Endothelial cell (in vitro differentiated cells): ENCODE measurements at places on chromosomes 6 and 20. TPM values are rescaled to one million over a fixed set of nuclear protein-coding genes. Genes with fewer than 3 reads are reported as not detected.

DNA sequence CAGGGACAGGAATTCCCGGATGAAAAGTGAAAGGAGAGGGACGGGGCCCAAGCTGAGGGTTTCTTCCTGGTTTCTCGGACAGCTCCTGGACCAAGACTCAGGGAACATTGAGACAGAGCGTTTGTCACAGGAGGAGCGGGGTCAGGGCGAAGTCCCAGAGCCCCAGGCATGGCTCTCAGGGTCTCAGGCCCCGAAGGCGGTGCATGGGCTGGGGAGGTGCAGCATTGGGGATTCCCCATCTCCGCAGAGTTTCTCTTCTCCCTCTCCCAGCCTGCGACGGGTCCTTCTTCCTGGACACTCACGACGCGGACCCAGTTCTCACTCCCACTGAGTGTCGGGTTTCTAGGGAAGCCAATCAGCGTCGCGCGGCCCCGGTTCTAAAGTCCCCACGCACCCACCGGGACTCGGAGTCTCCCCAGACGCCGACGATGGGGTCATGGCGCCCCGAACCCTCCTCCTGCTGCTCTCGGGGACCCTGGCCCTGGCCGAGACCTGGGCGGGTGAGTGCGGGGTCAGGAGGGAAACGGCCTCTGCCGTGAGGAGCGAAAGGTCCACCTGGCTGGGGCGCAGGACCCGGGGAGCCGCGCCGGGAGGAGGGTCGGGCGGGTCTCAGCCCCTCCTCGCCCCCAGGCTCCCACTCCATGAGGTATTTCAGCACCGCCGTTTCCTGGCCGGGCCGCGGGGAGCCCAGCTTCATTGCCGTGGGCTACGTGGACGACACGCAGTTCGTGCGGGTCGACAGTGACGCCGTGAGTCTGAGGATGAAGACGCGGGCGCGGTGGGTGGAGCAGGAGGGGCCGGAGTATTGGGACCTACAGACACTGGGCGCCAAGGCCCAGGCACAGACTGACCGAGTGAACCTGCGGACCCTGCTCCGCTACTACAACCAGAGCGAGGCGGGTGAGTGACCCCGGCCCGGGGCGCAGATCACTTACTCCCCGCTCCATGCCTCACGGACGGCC, 54.6 kb upstream of the POLR1H start:
- peaks cover 9% of the 10 kb centered on the region for H3K27me3 ChIP-seq
- peak; percentile 9 for DNase-seq
- peaks cover 4% of the 10 kb centered on the region for H3K36me3 ChIP-seq

GRCh38 chr20:9051508-9051907, 17.4 kb upstream of the PLCB4 start:
- no peaks in the 10 kb centered on the region for H3K27me3 ChIP-seq
- no peaks in the 10 kb centered on the region for H3K36me3 ChIP-seq
- no peak overlapping the region for H3K27ac ChIP-seq
- DNase-seq, result no peak
- peaks cover 12% of the 10 kb centered on the region for H3K4me1 ChIP-seq
- H3K4me3 ChIP-seq, result no peak overlapping the region

GRCh38 chr6:13859871-13860555, 45.7 kb upstream of the MCUR1 start:
- peaks cover 2% of the 10 kb centered on the region for H3K27me3 ChIP-seq
- H3K4me1 ChIP-seq, result peaks cover 9% of the 10 kb centered on the region
- peak; percentile 11 for DNase-seq
- no peaks in the 10 kb centered on the region for H3K36me3 ChIP-seq

Gene KIF25
- not detected for total RNA-seq

GRCh38 chr20:51345601-51346101, 196.9 kb downstream of the NFATC2 start:
- no peaks in the 10 kb centered on the region for H3K36me3 ChIP-seq
- H3K4me3 ChIP-seq, result no peak overlapping the region
- no peak for DNase-seq
- peaks cover 6% of the 10 kb centered on the region for H3K27me3 ChIP-seq
- no peak overlapping the region for H3K27ac ChIP-seq

GRCh38 chr6:48087448-48087847, 23.5 kb downstream of the PTCHD4 start:
- H3K36me3 ChIP-seq, result peaks cover 29% of the 10 kb centered on the region
- no peak overlapping the region for H3K4me3 ChIP-seq
- peaks cover 5% of the 10 kb centered on the region for H3K27me3 ChIP-seq
- no peak overlapping the region for H3K27ac ChIP-seq
- H3K4me1 ChIP-seq, result peaks cover 10% of the 10 kb centered on the region

DNA sequence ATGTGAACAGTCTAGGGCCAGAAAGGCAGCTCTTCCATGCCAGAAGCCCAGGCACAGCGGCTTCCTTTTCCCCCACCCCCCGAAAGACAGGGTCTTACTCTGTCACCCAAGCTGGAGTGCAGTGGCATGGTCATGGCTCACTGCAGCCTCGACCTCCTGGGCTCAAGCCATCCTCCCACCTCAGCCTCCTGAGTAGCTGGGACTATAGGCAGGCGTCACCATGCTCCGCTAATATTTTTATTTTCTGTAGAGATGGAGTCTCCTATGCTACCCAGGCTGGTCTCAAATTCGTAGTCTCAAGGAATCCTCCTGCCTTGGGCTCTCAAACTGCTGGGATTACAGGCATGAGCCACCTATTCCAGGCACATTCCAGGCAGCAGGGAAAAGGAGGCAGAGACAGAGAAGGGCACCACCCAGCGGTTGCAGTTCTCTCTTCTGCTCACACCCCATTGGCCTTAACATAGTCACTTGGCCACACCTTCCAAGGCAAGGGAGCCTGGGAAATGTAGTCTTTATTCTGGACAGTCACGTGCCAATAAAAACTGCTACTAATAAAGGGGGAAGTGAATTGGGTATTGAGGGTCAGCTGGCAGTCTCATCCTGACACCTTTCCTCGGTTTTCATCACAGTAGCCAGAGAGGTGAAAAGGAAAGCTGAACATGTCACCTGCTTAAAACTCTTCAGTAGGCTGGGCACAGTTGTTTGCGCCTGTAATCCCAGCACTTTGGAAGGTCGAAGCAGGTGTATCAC, 205.9 kb downstream of the ZMYND8 start:
- H3K27me3 ChIP-seq, result no peaks in the 10 kb centered on the region
- H3K27ac ChIP-seq, result no peak overlapping the region

DNA sequence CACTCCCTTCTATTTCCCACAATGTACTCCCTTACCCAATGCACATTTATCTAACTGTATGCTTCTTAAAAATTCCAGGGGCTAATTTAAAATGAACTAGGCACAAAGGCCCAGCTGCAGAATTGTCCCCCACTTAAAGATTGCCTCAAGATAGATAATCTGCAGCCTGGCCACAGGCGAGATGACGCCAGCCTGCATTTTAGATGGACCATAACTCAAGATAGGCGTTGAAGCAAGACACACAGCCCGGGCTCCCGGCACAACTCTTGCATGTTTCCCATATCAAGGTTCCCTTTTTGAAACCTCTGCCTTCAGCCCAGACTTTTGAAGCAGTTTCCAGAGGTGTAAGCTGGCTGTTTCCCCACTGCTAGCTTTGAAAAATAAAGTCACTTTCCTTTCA, 3.2 kb upstream of the REPS1 start:
- no peak for DNase-seq
- no peak overlapping the region for H3K27ac ChIP-seq
- H3K36me3 ChIP-seq, result no peaks in the 10 kb centered on the region
- H3K27me3 ChIP-seq, result peaks cover 12% of the 10 kb centered on the region

- no peak overlapping the region for H3K27ac ChIP-seq
- DNase-seq, result no peak
- H3K4me1 ChIP-seq, result no peaks in the 10 kb centered on the region
- H3K27me3 ChIP-seq, result peaks cover 2% of the 10 kb centered on the region
- H3K4me3 ChIP-seq, result no peak overlapping the region
These were observed 199.9 kb upstream of the PRDM1 start for GRCh38 chr6:105886066-105886813.

DNA sequence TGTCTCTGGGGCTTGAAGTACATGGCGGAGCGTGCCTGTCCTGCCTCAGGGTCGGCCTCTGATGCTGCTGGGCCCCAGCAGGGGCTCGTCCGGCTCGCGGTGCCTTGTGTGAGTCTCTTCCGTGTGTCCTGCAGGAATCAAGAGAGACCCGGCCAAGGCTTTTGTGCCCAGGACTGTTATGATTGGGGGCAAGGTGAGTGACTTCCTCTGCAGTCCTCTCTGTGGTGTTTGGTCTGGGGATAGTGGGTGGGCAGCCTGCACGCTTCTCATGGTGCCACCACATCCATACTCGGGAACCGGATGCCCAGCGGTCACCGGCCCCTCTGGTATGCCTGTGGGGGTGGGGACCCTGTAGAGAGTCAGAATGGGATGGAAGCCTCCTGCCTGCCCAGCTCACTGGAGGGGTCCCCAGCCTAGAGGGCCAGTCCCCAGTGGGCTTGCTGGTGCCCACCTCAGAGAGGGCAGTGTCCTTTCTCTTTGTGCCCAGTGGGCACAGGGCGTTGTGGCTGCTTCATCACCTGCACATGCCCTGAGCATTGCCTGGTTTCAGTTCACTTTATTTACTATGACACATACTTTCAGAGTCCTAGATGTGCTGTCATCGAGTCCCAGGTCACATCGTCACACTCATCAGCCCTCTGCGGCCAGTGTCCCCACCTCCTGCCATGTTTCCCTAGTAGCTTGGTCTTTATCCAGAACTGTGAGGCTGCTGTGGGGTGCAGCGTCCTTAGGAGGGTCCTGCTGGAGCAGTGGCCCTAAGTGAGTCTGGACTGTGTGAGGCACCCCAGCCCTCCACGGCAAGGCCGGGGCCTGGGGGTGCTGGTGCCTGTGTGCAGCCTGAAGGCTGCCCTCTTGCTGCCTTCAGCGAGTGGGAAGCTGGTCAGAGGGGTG, 40.7 kb downstream of the PYGB start:
- H3K27me3 ChIP-seq, result peaks cover 6% of the 10 kb centered on the region
- H3K27ac ChIP-seq, result no peak overlapping the region
- H3K36me3 ChIP-seq, result peaks cover 51% of the 10 kb centered on the region
- H3K4me1 ChIP-seq, result no peaks in the 10 kb centered on the region
- no peak overlapping the region for H3K4me3 ChIP-seq
- no peak for DNase-seq

Gene TXLNB
- 0.41 TPM for total RNA-seq

DNA sequence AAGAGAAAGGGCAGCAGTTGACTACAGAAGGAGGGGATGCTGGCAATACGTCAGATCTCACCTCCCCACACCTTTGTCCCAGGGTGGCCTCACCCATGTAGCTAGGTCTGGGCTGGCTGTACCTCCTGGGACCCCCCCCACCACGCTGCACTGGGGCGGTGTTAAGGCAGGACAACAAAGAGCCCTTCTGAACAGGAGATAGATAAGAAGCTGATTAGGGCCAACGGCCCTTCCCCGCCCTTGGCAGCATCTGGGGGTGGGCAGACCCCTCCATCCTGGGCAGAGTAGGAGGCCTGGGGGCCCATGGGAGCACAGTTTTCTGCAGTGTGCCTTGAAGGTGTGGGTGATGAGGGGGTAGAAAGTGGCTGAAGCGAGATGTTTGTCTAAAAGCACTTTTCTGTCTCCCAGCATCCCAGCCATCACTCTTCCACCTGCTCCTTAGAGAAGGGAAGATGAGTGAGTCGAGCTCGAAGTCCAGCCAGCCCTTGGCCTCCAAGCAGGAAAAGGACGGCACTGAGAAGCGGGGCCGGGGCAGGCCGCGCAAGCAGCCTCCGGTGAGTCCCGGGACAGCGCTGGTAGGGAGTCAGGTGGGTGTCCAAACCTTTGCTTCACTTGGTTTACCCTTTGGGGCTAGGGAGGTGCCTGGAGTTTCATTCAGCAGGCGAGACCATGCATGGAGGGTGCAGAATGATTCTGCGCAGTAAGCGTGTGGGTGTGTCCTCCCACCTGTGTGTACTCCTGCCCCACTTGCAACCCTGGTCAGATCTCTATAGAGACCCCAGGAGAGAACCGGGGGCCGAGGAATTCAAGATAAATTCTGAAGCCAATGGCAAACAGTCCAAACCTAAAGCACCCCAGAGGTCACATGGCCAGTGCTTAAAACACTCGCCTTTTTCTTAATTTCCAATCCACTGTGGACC, 3.9 kb downstream of the HMGA1 start:
- peaks cover 14% of the 10 kb centered on the region for H3K27me3 ChIP-seq
- H3K27ac ChIP-seq, result no peak overlapping the region
- peaks cover 24% of the 10 kb centered on the region for H3K36me3 ChIP-seq
- peak overlapping the region; percentile 23 for H3K4me3 ChIP-seq
- peaks cover 12% of the 10 kb centered on the region for H3K4me1 ChIP-seq
- DNase-seq, result no peak

- no peak overlapping the region for H3K27ac ChIP-seq
- no peak for DNase-seq
- H3K4me3 ChIP-seq, result no peak overlapping the region
- peaks cover 35% of the 10 kb centered on the region for H3K4me1 ChIP-seq
- no peaks in the 10 kb centered on the region for H3K36me3 ChIP-seq
These were observed 5.0 kb downstream of the SIM1 start for GRCh38 chr6:100459592-100460184.

- no peak overlapping the region for H3K4me3 ChIP-seq
- no peak overlapping the region for H3K27ac ChIP-seq
- peaks cover 3% of the 10 kb centered on the region for H3K27me3 ChIP-seq
- no peaks in the 10 kb centered on the region for H3K36me3 ChIP-seq
These were observed 253.7 kb downstream of the MAFB start for GRCh38 chr20:40435146-40435895.

Gene ADGRB3
- total RNA-seq, result 2.4 TPM

- peaks cover 7% of the 10 kb centered on the region for H3K27me3 ChIP-seq
- H3K4me3 ChIP-seq, result no peak overlapping the region
- peaks cover 6% of the 10 kb centered on the region for H3K36me3 ChIP-seq
- no peak overlapping the region for H3K27ac ChIP-seq
These were observed 12.8 kb upstream of the HELZ2 start for GRCh38 chr20:63586797-63587196.

GRCh38 chr6:25749837-25750236, 4.7 kb upstream of the SLC17A4 start:
- no peak overlapping the region for H3K27ac ChIP-seq
- no peak for DNase-seq
- H3K36me3 ChIP-seq, result no peaks in the 10 kb centered on the region
- peaks cover 13% of the 10 kb centered on the region for H3K4me1 ChIP-seq
- no peak overlapping the region for H3K4me3 ChIP-seq
- peaks cover 2% of the 10 kb centered on the region for H3K27me3 ChIP-seq

- H3K27me3 ChIP-seq, result peaks cover 2% of the 10 kb centered on the region
- H3K36me3 ChIP-seq, result no peaks in the 10 kb centered on the region
These were observed 76.5 kb downstream of the NRN1 start for GRCh38 chr6:5930143-5930770.

Gene GPR6
- not detected for total RNA-seq
